ENCODE measurements at places on chromosomes 16 and 17.

DNA sequence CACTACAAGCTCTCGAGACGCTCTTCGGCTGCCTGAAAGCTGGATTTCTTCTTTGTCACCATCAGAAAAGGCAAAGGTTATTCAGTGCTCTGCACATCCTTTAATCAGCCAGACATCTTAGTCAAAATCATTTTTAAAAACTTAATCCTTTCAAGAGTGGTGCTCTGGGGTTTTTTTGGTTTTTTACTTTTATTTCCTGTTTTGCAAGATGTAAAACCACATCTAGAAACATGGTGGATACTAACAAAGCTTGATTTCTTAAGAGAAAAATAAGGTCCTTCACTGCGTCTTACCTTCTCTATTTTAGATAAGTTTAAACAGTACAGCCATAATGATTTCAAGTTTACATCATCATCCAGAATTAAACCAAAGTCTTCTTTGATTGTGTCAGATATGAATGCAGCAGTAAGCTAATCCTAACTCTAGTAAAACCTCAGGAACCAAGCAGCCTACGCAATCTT is 6.3 kb downstream of the ANKRD11 start:
- DNase-seq = no peak

DNA sequence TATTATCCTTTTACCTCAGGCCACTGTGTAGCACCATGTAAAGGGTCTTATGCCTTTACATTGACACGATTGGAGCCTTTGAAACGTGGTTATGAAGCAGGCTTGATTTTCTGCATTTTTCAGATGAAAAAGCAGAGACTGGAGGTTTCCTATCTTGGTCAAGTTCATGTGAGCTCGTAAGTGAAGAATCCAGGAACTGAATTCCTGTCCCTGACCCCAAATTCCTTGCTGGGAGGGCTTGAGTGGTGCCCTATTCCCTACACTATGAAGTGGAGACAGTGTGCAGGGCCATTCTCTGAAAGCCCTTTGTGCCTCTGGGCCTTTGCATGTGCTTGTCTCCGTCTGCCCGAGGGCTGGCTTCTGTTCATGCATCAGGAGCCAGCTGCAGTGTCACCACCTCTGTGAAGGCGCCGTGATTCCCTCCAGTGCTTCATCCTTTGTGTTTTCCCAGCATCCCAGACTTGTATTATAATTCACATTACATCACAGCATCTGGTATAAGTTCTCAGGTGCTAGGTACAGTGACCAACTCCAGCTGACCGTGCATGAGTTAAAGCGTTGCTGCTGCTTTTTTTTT is 181.1 kb downstream of the SNX29 start:
- no peak for DNase-seq

DNA sequence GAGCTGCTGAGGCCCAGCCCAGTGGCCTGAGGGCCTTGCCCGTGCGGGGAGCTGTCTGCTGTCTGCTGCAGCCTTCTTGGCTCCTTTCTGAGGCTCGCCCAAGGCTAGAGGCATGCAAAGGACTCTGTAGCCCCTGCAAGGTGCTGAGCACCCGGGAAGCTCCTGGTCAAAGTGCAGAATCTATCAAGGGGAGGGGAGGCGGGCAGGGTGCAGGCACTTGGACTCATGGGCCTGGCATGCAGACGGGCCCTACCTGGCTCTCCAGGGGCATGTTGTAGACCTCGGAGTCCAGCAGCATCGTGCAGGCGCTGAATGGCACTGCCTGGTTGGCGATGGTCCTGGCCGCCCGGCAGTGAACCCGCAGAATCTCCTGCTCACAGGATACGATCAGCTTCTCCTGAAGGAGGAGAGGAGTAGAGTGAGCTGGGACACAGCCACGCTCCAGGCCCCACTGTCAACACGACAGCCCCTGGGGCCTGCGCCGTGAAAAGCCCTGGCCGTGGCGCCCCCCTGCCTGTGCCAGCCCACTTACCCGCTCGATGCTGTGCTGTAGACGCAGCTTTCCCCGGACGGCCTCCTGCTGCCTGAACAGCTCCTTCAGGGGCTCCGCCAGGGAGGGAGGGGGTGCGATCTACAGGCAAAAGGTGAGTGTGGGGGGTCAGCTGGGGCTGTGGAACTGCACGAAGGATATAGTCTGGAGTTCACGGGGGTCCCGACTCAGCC is 57.2 kb downstream of the ZNF778 start:
- DNase-seq = no peak

- no peak for DNase-seq
These were observed 24.1 kb downstream of the BAIAP2 start for GRCh38 chr17:81059026-81059425.

DNA sequence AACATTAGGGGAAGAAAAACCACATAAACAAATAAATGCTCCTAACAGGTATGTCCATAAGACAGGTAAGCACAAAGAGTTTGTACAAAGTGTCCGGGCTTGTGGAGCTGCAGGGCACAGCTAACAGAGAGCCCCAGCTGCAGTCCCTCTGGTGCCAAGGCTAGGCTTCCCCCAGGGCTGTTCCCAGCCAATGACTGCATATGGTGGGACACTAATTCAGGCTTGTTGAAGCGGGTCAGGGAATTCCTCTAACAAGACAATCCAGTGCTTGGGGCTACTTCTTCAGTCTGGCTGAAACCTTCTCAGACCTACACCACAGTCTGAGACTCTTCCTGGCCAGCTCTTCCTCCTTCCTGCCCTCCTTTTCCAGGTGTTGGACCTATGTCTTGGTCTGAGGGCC is 51.7 kb upstream of the ALDH3A1 start:
- DNase-seq = no peak

GRCh38 chr16:73288520-73288919 is 240.6 kb upstream of the ZFHX3 start:
- DNase-seq = no peak

DNA sequence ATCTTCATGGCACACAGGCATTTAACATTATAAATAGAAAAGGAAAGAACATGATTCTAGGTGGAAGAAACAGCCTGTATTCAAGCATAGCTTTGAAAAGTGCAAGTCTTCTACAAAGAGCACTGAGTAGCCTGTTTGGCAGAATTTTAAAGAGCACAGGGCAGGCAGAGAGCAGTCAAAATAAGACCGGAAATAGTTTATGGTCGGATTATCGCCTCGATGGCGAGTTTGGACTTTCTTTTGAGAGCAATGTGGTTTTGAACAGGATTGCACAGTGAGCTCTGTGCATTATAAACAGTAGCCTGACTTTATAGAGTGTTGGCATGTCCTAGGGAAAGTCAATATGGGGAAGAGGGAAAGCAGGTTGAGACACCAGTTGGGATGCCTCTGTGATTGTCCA is 6.2 kb upstream of the TMEM100 start:
- no peak for DNase-seq

DNA sequence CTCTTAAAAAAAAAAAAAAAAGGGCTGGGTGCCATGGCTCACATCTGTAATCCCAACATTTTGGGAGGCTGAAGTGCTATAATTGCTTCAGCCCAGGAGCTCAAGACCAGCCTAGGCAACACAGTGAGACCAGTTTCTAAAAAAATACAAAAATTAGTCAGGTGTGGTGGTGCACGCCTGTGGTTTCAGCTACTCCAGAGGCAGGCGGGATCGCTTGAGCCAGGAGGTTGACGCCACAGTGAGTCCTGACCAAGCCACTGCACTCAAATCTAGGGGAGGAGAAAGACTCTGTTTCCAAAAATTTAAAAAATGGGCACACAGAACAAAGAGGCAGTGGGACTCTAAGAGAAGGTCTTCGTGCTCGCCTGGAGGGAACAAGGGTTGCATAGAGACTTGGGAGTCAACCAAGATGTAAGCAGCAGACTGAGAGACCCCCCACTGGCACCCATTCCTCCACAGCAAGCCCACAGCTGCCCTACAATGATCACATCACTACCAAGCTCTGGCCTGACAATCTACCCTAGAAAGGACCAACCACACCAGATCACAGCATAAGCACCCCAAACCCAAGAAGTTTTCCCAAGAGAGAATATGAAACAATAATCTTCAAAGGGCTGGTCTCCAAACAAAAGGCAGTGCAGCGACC is 121.6 kb downstream of the ANKRD11 start:
- DNase-seq = no peak

DNA sequence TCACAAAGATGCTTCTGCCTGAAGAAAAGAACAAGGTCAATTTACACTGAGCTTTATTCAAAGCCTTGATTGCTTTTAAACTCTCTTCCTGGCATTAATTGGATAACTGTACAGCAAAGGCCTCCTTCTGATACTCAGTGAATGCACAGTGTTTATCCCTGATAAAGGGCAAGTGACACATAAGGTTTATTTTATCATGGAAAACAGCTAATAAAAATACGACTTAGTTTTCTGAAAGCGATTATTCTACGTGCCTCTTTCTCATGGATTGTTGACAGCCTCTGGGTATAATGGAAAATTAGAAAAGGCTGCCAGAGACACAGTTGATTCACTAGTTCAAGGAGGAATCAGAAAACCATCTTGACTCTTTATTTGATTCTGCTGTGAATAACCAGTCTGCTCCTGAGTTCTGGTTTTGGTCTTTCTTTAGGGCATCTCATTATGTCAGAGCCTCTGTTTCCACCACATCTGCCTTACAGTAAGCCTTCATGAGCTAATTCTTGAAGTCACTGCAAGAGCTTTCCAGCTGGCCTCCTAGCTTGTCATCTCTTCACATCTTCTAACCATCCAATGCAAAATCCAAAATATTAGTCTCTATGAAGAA is 212.9 kb downstream of the CNTNAP4 start:
- no peak for DNase-seq

- no peak for DNase-seq
These were observed 321.9 kb upstream of the ZFHX3 start for GRCh38 chr16:73369851-73370250.

DNA sequence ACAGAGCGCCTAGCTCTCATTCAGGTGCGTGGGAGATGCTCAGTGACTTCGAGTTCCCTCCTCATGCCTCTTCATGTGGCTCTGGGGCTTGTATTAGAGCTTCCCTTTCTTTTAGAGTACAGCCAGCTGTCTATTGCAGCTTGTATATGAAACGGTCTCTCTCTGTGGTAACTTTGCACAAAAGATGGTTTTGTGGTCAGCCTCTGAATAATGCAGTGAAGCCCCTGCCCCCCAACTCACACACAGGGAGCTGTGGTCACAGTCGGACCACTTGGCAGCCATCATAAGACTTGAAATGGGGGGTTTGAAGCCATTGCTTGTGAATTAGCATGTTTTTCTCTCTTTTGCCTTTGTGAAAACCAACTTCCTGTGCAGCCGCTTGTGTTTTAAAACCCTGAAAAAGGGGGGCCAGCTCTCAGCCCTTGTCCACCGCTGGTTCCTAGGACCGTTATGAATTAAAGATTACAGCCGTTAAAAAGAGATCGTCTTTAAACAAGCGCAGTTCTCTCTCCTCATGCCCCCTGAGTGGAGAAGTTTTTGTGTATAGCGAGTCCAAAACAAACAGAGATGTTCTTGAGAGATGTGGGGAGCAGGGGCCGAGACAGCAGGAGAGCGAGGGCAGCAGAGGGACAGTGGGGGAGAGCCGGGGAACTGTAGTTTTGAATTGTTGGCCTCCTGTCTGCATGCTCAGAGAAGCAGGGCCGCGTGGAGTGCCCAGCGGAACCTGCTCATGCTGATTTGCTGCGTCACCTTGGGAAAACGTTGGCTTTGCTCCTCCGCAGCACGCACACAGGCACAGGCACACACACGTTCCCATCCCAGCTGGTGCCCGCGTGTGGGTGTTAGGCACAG is 199.0 kb downstream of the MSI2 start:
- no peak for DNase-seq

- no peak for DNase-seq
These were observed 81.8 kb downstream of the VAT1L start for GRCh38 chr16:77869997-77870813.

DNA sequence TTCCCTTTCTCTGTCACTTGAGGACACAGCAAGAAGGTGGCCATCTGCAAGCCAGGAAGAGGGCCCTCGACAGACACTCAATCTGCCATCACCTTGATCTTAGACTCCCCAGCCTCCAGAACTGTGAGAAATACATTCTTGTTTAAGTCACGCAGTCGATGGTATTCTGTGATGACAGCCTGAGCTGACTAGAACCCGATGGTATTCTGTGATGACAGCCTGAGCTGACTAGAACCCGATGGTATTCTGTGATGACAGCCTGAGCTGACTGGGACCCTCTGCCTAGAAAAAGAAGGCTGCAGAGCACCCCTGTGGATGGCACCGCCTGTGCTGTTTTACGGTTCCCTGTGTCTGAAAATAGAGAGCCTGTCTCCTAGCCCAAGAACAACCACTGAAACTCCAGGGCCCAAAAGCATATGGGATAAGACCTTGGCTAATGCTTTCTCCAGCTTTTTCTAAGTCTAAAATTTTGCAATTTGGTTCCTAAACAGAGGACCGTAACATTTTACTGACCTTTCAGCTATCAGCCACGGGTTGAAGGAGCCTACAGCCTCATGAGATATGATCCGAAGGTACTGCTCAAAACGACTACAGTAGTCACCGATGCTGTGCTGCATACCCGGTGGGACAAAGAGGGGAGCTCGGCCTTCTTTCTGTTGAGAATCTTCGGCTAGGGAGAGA is 33.1 kb upstream of the PITPNM3 start:
- DNase-seq = no peak

DNA sequence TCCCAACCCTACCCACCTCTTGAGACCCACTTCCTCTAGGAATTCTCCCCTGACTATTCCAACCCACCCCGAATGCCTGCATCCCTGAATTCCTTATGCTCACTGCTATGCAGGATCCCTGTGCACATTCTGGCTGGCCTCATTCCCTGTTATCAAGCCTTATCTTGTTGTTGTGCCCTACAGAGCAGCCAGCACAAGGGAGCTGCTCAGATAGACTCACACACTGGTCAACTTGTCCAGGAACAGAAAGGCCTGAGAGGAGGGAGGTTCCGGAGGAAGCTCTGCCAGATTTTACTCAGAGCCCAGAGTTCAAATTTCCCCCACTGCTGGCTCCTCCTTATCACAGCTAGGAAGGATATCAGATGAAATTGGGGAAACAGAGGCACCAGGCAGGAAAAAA is 24.8 kb upstream of the MYO18A start:
- DNase-seq = no peak

DNA sequence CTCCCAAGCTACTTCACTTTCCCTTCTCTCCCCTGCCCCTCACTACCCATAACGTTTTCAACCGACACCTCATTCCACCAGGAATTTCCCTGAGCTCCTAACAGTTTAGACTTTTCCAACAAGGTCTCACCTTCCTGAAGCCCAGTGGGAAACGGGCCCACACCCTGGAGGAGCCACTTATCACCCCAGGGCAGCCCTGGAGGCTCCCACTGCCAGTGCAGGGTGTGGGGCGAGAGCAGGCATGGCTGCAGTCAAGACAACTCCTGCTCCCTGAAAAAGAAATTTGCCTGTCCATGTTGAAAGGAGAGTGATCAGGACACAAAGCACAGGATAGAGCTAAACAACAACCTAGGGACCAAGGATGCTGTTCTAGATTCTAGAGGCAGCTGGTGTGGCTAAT is 1.7 kb upstream of the CCNF start:
- no peak for DNase-seq

DNA sequence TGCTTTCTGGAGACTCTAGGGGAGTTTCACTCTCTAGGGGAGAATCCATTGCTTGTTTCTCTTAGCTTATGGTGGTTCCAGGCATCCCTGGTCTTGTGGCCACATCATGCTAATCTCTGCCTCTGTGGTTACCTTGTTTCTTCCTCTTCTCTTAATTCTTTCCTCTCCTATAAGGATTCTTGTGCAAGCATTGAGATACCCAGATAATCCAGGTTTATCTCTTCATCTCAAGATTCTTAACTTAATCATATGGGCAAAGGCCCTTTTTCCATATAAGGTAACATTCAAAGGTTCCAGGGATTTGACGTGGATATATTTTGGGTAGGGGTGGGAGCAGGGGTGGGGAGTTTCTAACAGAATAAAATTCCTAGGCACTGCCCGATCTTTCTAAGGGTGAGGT is 32.6 kb downstream of the FAM20A start:
- DNase-seq = no peak

GRCh38 chr17:32917842-32918241 is 10.1 kb upstream of the TMEM98 start:
- no peak for DNase-seq

Measured in NCI-H748 treated with DMSO at 0.1 percent for 48 hours (cell line).